Lower leg skin (tissue), 4 donors: ENCODE measurements at places on chromosomes 11 and 22.

DNA sequence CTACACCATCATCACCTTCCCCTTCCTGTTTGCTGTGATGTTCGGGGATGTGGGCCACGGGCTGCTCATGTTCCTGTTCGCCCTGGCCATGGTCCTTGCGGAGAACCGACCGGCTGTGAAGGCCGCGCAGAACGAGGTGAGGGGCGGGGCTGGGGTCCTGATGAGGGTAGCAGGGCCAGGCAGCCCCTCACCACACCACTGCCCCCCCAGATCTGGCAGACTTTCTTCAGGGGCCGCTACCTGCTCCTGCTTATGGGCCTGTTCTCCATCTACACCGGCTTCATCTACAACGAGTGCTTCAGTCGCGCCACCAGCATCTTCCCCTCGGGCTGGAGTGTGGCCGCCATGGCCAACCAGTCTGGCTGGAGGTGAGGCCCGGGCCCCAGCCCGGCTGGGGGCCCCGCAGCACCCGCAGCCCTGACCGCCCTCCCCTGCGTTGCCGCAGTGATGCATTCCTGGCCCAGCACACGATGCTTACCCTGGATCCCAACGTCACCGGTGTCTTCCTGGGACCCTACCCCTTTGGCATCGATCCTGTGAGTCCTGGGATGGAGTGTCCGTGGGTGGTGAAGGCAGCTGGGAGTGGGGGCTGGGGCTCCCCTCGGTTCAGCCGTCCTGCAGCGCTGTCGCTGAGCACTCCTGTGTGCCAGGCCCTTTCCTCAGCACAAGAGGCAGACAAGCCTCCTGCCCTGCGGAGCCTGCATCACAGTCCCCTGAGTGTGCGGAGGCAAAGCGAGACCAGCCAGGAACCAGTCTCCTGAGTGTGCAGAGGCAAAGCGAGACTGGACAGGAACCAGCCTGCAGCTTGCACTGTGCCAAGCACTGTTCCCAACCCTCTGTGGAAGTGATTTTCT, 8.8 kb downstream of the TCIRG1 start:
- DNase-seq: no peak

DNA sequence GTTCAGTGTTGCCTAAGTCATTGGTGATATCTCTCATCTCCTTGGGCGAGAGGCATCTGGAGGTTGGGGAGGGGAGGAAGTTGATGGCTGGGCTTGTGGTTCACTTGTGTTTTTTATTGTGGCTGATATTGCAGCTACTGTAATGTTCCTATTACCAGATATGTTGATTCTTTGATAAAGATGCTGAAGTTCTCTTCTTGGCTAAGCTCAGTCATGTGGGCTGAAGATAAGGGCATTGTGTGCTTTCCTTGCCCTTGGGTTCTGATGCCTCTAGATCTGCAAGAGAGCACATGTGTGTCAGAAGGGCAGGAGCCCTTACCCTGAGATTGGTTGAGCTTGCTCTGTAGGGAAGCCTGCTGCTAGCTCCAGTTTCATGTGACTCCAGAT, 12.0 kb downstream of the STX3 start:
- DNase-seq: no peak

- DNase-seq: no peak
Observed at GRCh38 chr11:83265331-83265730, 20.8 kb downstream of the CCDC90B start.

DNA sequence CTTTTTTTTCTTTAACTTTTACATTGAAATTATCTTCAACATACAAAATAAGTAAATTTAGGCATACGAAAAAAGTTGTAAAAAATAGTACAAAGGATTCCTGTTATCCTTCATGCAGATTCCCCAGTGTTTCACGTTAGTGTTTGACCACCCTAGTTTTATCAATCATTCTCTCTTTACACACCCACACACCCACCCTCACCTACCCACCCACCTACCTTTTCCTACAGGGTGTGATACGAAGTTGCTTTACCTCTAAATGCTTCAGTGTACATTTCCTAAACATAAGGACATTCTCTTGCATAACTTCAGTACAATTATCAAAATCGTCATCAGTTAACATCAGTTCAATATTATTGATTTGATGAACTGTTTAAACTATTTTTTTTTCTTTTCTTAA, 37.0 kb downstream of the HIPK3 start:
- no peak for DNase-seq

GRCh38 chr22:44369293-44369661, 56.5 kb upstream of the SHISAL1 start:
- DNase-seq: no peak

DNA sequence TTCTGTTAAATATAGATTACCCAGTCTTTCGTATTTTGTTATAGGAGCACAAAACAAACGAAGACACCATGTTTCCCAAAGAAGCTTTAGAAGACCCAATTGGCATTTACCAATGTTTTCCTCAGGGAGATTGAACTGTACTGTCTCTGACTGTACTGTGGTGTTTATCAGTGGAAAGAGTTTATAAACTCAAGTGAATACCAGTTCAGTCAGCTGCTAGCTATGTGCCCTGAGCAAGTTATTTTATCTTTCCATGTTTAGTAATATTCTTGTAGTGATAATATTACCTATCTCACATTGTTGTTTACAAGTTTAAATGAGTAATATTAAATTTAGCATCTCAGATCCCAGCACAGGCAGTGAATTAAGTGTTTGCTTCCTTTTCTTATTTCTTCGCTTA, 773.2 kb downstream of the KCNA4 start:
- no peak for DNase-seq

DNA sequence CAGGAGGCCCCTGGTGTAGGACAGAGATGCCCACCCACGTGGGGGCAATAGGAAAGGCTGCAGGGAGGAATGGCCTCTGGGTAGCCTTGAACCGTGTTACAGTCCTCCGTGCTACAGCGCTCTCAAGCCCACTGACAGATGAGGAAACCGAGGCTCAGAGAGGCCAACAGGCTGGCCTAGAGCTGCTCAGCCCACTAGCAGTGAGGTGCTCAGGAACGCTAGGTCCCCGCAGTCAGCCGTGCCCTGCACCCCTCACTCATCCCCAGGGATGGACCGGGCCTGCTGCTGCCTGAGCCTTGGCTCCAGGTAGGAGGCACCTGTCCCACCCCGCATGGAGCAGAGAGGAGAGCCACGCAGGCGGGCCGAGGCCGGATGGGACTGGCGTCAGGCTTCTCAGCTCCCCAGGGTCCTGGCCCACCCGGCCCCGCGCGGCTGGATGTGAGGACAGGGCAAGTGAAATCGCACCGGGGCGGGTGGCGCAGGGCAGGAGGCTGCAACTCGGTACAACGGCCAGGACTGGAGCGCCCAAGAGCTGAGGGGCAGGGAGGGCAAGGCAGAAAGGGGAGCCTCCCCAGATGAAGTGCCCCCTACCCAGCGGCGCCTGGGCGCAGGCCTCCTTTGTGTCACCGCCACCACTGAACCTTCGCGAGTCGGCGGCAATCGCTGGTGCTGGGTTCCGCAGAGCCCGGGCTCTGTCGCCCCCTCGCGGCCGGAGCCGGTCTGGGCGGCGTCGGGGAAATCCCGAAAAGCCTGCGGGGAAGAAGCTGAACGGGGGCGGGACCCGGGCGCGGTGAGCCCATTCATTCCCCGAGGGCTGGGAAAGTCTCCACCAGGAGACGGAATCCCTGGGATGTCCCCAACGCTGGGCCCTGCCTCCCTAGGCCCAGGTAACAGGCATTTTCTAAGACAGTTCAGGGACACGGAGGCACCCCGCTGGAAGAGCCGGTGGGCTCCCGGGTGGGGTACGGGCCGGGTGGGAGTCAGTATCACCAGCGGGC, 8.4 kb upstream of the SLC2A11 start:
- peak; percentile 96 for DNase-seq

DNA sequence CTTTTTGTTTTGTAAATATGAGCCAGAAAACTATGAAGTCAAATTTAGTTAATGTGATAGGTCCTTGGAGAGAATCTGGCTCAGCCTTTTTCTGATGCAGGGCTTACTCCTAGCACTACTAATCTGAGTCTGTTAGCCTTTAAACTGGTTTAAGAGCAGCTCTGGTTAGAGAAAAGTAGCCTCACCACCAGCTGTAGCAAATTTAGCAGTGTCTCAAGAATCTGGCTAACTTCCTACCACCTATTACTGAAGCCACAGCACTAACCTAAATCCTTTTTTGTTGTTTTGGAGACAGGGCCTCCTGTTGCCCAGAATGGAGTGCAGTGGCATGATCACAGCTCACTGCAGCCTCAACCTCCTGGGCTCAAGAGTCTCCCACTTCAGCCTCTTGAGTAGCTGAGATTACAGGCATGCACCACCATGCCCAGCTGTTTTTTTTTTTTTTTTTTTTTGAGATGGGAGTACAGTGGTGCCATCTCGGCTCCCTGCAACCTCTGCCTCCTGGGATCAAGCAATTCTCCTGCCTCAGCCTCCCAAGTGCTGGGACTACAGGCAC, 13.9 kb downstream of the RBM4B start:
- no peak for DNase-seq
